ENCODE measurements at places on chromosomes 12 and 14. TPM values are rescaled to one million over a fixed set of nuclear protein-coding genes. Genes with fewer than 3 reads are reported as not detected.

- DNase-seq: no peak
Measured at GRCh38 chr14:40452674-40453073, 1020.4 kb upstream of the FBXO33 start.

SPX gene
- not detected for total RNA-seq

GRCh38 chr14:106610691-106611090 is 1084.3 kb downstream of the TMEM121 start:
- DNase-seq: no peak

LTBP2 gene
- 52.5 TPM for total RNA-seq

DNA sequence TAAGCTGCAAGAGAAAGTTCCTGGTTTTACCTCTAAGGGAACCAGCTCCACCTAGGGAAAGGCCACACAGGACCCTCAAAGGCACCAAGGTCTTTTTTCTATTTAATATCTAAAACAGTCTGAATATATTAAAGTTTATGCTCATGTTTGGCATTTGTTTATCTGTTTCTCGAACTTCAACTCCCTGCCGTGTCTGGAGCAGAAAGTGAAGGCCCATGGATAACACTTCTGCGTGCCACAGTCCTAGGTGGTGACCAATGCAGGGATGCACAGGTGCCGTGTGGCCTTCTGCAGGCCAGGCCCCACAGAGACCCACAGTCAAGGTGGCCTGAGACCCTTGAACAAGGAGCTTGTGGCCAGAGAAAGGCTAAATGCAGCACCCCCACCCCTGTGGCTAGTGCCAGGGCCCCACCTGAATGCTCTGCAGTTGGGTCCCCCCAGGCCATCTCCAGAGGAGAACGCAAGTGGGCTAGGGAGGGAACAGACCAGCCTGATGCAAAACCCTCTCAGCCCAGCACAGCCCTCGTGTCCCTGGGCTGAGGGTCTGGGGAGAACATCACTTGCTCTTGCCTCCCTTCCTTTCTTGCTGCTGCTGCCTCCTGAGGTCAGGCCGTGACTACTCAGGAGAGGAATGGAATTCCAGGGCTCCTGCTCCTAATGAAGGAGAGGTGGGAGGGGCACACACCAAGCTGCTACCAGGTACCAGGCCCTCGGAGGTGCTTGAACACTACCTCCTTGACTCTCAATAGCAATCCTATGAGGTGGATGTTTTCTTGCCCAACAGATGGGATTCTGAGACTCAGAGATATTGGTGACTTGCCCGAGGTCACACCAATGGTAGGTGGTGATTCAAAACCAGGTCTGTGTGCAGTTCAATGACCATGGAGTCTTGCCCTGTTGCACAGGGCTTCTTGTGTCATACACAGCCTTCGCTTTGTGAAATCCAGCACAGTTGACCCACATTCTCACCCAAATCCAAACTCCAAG is 45.4 kb downstream of the PSMA6 start:
- DNase-seq: no peak

B4GALNT3 gene
- total RNA-seq: 13.3 TPM

SMOC1 gene
- total RNA-seq: 9.8 TPM

PLEK2 gene
- 4.4 TPM for total RNA-seq

AQP2 gene
- total RNA-seq: not detected

DHH gene
- total RNA-seq: 1.5 TPM

DNA sequence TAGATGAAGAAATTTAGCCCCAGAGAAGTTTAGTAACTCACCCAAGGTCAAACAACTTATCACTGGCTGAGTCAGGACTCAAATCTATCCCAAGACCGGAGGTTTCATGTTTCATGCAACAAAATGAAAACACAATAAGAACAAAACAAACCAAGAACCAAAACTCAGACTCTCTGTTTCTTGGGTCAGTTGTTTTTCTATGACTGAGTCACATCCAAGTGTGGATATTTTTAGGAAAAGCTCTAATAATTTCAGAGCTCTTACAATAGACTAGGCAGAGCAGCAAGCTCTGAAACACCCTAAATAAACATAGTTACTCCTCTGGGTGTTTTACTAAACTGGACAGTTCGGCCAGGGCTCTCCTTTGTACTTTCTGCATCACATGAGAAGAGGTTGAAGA is 87.6 kb upstream of the PRB2 start:
- DNase-seq: no peak

SLC38A4 gene
- not detected for total RNA-seq

GRCh38 chr12:639566-639965 is 23.7 kb downstream of the NINJ2 start:
- DNase-seq: no peak

DNA sequence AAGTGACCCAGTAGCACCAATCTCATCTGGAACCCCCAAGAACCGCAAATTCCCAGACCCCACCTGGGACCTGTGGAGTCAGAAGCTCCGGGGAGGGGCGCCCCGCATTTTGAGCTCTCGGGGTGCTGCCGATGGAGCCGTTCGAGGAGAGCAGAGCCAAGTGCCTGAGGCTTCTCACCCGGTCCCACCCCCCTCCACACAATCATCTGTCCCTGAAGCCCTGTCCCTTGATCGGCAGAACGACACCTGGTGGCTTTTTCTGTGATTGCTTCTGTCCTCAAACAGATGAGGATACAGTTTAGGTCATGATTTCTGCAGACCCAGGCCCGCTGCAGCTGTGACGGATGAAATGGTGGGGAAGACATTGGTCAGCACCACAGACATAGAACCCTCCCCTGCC is 74.7 kb downstream of the NOC4L start:
- DNase-seq: no peak

GRCh38 chr12:11981121-11981733 is 89.5 kb upstream of the BCL2L14 start:
- no peak for DNase-seq

GRCh38 chr12:65518771-65519170 is 240.3 kb downstream of the MSRB3 start:
- no peak for DNase-seq

DNA sequence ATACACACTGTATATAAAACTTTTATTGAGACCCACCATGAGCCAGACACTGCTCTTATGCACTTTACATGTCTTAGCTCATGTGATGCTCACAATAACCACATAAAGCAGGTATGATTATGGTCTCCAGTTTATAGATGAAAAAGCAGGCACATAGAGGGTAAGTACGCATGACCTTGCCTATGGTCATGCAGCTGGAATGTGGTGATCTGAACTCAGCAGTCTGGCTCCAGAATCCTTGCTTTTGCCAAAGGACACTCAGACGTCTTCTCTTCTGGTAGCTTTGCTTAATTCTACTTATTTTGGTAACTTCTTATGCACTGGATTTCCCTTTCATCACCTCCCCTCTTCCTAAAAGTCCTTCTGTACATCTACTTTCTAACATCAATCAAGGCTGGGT is 103.3 kb upstream of the CRY1 start:
- no peak for DNase-seq
